Thyroid gland (tissue), 4 donors: ENCODE measurements at places on chromosomes 7 and 10. TPM values are rescaled to one million over a fixed set of nuclear protein-coding genes. Genes with fewer than 3 reads are reported as not detected.

DNA sequence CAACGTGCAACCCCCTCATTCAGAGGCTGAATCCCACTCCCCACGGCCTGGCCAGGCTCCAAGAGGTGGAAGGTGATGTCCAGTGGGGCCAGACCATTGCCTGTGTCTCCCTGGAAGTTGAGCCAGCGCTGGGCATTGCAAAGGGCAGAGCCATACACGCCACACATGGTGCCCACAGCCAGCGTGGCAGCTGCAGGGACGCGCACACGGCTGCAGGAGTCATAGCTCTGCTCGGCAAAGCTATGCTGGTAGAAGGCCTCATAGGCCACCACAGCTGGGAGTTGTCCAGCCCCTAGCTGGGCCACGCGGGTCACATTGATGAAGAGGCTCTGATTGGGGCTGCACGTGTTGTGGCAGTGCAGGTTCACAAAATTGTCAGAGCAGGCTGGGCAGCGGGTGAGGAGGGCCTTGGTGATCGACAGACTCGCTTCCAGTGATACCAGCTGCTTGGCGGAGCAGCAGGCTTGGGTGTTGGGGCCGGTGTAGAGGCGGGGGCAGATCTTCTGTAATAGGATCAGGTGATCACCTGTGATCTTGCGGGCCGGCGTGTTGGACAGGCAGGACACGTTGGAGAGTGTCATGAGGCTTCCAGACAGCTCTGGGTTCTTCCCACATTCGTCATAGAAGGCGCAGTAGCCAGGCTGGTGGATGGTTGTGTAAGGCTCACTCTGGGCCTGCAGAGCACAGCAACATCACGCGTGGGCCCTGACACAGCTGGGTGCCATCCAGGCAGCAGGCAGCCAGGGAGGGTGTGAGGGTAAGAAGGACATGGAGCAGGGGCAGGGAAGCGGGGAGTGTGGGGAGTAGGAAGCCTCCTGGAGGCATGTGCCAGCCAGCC lies 1.2 kb downstream of the NPC1L1 start:
- DNase-seq: no peak
- H3K27ac ChIP-seq: no peak overlapping the region
- no peak overlapping the region for H3K4me3 ChIP-seq

GRCh38 chr7:44277851-44278250 lies 47.5 kb downstream of the CAMK2B start:
- H3K27ac ChIP-seq: no peak overlapping the region
- peak; percentile 20 for DNase-seq
- H3K4me1 ChIP-seq: peaks cover 7% of the 10 kb centered on the region
- H3K4me3 ChIP-seq: no peak overlapping the region

DNA sequence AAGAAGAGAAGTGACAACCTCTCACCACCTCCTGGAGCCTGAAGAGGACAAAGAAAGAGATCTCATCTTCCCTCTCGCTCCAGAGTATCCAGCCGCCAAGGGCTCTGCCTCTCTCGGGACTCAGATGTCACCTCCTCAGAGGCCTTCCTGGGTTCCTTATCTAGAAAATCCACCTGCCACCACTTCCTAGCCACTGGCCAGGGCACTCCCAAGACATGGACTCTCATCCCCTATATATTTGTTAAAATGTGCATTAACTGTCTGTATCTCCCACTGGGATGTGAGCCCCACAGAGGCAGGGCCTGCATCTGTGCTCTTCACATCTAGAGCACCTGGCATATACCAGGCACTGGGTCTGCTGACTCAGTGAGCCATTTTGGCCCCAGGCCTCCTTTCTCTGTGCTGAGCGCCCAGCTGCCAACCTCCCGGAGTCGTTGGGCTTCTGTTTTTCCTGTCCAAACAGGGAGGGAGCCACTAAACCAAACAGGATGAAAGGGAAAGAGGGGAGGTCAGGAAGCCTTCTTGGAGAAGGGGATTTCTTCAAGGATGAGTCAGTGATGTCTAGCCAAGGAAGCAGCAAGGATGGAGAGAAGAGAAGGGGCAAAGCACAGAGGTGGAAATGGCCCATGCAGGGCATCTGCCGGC lies 58.9 kb downstream of the KCNMA1 start:
- H3K27ac ChIP-seq: no peak overlapping the region
- H3K4me1 ChIP-seq: no peaks in the 10 kb centered on the region
- H3K27me3 ChIP-seq: no peaks in the 10 kb centered on the region
- H3K36me3 ChIP-seq: no peaks in the 10 kb centered on the region

GRCh38 chr10:28479425-28479865 lies 53.5 kb upstream of the WAC start:
- no peak overlapping the region for H3K4me3 ChIP-seq
- no peak for DNase-seq
- H3K4me1 ChIP-seq: no peaks in the 10 kb centered on the region
- no peak overlapping the region for H3K27ac ChIP-seq

- no peaks in the 10 kb centered on the region for H3K36me3 ChIP-seq
- DNase-seq: no peak
- no peaks in the 10 kb centered on the region for H3K4me1 ChIP-seq
- no peak overlapping the region for H3K4me3 ChIP-seq
- H3K27ac ChIP-seq: no peak overlapping the region
Measured at GRCh38 chr10:131745591-131745990, 155.2 kb upstream of the PPP2R2D start.

The GPR37 gene
- total RNA-seq: not detected

The GDF10 gene
- 9.6 TPM for total RNA-seq

The ZCCHC24 gene
- 35.9 TPM for total RNA-seq

The SNCG gene
- 31.0 TPM for total RNA-seq
